Stimulated activated CD8-positive, alpha-beta memory T cell treated with anti-CD3 and anti-CD28 coated beads, Interleukin-15, amount 100 ng/mL, for 24 hours (primary cell): ENCODE measurements at places on chromosomes 3 and 15.

- no peak for DNase-seq
Observed at GRCh38 chr15:73258271-73259108, 110.3 kb downstream of the HCN4 start.

DNA sequence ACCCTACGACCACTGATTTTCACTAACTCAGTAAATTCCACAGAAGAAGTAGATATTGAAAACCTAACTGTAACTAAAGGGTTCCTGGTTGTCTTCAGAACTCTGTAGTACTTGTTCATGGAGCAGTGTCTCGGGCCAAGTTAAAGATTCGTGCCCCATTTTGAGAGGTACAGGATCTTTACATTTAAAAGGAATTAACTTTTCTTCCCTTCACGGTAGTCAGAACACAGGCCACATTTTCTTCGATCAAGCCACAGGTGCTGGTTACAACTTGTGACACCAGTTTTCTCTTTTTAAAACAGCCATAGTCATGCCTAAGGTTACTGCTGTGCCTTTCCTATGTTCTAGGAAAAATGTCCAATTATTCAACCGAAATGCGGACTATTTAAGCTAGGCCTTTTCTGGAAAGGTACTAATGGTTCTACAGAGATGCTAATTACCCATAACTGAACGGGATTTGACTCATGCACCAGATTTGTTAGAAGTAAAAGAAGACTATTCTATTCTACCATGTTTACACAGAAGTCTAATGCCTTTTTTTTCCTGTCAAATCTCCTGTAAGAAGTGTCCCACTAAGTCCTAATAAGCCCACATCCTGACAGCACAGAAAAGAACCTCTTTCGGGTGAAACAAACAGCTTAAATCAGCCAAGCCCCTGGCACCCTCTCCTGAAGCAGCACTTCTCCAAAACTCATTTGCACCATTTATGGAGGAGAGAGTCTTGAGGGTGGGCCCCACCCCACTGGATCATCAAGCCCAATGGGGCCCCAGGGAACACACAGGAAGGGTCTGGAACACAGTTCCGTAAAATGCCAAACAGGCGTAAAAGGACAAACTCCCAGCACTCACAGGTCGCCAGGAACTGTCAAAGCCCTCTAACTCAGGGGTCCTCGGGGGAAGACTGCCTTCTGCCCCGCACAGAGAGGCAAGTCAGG is 1.9 kb downstream of the LRIG1 start:
- no peak for DNase-seq

DNA sequence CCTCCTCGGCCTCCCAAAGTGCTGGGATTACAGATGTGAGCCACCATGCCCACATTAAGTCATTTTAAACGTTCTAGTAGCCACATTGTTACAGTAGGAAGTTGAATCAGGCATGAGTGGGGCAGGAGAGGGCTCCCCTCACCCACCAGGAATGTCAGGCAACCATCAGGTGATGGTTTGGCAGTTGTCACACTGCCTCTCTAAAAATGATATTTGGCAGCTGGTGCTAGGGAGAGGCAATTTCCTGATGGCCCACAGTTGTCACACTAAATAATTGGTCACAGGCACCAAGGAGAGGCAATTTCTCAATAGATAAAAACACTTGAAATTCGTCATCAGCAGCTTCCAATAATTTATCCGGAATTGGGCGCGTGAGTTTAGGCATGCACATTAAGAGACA is 79.2 kb upstream of the ABHD2 start:
- DNase-seq, result no peak

GRCh38 chr3:102224171-102224570 is 210.6 kb upstream of the ZPLD1 start:
- no peak for DNase-seq

DNA sequence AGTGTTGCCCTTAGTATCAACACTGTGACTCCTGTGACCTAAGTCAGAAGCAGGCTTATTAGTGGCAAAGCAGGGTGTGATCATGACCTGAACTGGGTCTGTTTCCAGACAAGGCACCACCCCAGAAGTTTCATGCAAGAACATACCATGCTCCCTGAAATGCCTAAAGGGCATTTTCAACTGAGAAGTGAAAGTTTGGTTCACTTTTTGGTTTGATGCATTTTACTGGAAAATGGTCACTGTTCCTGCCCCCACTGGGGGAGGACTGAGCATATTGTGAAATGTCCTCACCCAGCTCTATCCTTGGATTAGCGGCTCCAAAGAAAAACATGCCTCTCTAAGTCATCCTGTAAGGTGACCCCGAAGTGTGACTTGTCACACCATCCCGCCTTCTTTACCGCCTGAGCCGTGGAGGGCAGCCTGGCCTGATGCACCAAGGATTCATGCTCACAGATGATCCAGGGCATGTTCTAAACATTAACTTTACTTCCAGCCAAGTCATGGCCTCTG is 3.1 kb upstream of the FAM240A start:
- no peak for DNase-seq

GRCh38 chr15:98840053-98840452 is 167.5 kb downstream of the PGPEP1L start:
- DNase-seq, result no peak

- DNase-seq, result no peak
Observed at GRCh38 chr3:37820286-37820685, 41.4 kb upstream of the CTDSPL start.

DNA sequence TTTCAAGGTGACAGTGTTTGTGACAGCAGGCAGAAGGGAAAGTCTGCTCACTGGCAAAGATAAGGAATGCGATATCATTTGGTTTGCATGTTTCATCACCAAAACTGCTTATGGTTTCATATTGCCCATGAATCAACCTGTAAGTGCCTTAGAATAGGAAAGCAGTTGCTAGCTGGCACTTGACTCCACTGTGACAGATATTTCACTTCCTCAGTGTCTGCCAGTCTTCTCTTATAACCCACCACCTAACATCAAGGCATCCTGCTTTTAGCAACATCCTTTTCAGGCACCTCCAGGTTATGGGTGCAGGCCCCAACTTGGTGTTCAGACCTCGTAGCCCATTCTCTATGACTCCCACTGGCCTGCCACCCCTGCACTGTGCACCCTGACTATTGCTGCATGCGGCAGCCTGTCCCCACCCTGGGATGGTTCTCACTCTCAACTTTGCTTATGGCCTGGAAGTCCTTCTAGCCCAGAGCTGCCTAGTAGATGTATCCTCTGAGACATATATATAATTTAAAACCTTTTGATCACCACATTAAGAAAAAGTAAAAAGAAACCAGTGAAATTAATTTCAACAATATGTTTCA is 154.4 kb upstream of the RARB start:
- DNase-seq, result no peak

DNA sequence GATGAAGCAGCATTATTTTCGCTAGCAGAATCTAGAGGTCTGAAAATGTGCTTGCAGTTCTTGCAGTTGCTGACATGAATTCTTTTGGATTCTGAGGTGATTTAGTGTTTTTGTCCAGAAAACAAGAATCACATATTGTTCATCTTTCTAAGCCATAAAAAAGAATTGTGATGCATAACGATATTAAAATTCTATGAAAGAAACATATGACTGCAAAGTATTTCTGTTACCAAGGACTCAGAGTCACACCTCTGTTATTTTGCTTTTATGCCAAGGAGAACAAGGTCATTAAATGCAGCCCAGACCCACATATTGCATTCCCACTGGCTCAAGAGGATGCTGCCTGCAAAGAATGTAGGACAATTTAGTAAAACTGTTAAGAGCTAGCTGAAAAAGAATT is 299.8 kb upstream of the GPR149 start:
- DNase-seq, result no peak
